CD8-positive, alpha-beta T cell (primary cell): ENCODE measurements at places on chromosomes 16 and 17.

- DNase-seq: peak; percentile 76
Observed at GRCh38 chr16:80569440-80570105, 28.8 kb downstream of the DYNLRB2 start.

DNA sequence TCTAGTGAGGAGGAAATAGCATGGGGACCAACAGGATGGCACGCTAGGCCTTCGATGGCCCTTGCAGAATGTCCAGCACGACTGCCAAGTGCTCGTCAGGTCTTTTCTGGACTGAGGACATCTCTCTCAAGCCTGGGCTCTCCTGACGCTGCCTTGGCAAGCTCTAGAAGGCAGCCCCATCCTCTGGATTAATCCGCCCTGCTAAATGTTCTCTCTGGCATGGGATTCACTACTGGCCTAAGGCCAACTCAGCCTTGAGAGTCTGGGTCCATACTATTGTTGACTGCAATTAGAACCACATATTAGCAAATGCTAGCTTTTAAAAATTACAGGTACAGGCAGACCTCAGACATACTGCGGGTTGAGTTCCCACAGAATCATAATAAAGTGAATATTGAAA is 2.5 kb upstream of the CEP295NL start:
- no peak for DNase-seq

GRCh38 chr17:29384901-29385300 is 5.3 kb upstream of the TAOK1 start:
- no peak for DNase-seq

- no peak for DNase-seq
Observed at GRCh38 chr17:35521150-35521549, 16.3 kb downstream of the SLFN12L start.

DNA sequence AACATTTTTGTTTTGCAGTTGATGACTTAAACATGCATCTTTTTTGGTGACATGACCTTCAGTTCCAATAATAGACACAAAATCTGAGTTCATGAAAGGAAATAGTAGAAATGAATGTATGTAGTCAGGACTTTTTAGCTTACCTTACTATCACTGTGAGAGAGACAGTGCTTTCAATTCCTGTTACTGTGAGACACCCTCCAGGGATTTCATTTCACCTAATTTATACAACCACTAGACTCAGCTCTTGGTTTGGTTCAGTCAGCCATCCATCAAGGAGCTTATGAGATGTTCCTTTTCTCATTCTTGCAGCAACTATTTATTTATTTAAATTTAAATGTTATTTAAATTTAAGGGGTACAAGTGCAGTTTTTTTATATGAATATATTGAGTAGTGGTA is 77.9 kb downstream of the MAP2K4 start:
- no peak for DNase-seq

DNA sequence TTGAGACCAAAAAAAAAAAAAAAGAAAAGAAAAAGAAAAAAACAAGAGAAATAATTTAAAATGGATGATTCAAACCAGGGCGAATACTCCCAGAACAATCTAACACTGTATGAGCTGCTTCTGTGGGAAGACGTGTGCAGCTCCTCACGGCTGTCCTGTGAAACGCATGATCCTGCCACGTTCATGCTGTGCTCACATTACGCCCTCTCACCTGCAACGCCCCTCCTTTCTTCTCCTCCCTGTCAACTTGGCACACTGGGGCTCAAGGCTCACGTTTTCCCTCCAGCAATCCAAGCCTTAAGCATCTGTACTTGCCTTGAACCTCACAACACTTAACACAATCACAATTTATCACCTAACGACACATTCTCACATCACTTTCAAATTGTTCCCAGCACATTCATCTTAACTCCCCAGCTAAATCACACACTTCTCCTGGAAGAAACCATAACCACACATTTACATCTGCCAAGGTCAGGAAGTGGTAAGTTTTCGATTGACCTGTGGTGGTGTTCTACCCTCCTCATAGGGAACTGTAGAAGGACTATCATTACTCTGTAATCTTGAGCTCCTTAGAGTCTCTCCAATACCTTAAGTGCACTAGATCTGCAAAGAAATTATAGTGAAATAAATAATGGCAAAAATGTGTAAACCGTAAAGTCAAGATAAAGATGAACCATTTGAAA is 29.1 kb downstream of the MBTPS1 start:
- no peak for DNase-seq

GRCh38 chr17:10036511-10037061 is 131.5 kb upstream of the RCVRN start:
- no peak for DNase-seq

GRCh38 chr17:56786989-56787482 is 46.7 kb downstream of the C17orf67 start:
- no peak for DNase-seq

GRCh38 chr16:24409045-24409444 is 130.3 kb upstream of the RBBP6 start:
- no peak for DNase-seq

- DNase-seq: no peak
Observed at GRCh38 chr17:68641276-68642117, 40.3 kb upstream of the FAM20A start.

DNA sequence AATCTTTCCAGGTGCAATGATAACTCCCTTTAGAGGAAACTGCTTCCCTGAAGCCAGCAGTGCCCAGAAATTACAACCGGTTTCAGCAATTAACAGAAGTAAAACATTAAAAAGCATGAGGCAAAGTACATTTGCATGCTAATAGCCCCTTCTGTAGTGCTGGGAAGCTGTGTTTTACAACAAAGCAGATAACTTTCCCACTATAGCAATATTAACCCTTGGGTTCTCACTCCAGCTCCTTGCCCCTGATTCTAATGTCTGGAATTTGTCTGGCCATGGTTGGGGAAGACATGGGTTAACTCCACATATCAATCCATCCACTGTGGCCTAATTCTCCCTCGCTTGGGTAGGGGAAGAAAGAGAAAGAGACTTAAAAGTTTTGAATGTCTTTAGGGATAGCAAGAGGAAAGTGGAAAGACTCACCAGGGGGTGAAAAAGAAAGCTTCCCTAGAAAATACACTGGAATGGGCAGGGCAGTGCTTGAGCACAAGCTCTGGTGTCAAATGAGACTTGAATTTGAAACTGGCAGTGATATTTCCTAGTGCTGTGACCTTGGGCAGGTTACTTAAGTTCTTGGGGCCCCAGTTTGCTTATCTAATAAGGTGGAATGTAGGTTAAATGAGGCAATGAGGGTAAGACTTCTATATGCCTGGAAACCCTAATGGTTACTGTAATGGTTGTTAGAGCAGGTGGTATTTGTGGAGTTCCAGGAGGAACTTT is 102.0 kb downstream of the SOX9 start:
- DNase-seq: no peak

DNA sequence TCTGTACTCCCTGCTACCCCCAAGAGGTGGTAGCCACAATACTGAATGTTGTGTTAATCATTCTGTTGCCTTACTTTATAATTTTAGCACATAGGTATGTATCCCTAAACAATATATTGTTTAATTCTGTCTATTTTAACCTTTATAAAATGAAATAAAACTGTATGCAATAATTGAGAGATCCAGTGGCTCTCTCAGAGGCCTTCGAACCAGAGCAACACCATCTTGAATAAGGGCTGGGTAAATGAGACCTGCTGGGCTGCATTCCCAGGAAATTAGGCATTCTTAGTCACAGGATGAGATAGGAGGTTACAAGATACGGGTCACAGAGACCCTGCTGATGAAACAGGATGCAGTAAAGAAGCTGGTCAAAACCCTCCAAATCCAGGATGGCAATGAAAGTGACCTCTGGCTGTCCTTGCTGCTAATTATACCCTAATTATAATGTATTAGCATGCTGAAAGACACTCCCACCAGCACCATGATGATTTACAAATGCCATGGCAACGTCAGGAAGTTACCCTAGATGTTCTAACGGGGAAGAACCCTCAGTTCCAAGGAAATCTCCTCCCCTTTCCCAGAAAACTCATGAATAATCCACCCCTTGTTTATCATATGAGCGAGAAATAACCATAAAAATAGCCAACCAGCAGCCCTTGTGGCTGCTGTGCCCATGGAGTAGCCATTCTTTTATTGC is 2.0 kb upstream of the CANT1 start:
- no peak for DNase-seq

- no peak for DNase-seq
Observed at GRCh38 chr16:67411339-67411738, 4.9 kb downstream of the ZDHHC1 start.

DNA sequence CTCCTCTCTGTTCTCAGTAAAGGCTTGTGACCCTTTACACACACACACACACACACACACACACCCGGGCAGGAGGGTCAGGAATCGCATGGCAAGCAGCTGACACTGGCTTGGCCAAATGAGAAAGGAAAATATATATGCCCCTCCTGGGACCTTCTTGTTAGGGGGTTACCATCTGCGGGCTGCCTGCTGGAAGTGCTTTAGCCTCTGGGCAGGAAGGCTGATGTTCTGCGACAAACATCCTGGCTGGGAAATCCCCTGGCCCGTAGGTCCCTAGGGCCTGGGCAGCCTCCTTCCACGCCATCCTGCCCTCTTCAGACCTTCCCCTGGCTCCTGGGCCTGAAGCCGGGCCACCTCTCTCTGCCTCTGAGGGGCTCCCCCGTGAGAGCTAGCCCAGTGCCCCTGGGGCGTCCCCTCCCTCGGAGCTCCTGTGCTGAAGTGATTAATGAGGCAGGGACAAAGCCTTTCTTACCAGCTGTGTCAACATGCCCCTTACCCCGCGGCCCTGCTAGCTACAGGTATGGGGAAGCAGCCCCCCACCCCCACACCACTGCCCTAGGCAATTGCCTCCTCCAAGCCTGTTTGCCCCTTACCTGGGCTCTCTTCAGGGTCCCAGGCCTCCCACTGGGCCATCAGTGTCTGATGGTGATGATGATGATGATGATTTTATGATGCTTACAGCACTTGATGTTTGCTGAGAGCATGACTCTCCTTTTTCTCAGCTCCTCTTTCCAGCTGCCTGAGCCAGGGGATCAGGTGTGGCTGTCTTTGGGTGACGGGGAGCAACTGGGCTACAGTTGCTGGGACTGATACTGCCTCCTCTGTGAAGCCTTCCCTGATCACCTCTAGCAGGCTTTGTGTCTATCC is 32.8 kb upstream of the ETV4 start:
- peak; percentile 22 for DNase-seq

DNA sequence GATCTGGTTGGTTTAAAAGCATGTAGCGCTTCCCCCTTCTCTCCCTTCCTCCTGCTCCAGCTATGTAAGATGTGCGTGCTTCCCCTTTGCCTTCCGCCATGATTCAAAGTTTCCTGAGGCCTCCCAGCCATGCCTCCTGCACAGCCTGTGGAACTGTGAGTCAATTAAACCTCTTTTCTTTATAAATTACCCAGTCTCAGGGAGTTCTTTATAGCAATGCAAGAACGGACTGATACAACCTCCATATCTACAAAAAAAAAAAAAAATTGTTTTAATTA is 16.6 kb upstream of the PDXDC1 start:
- no peak for DNase-seq

GRCh38 chr17:8162233-8162996 is at the start of gene VAMP2:
Gene VAMP2 (minus strand): TSS chr17:8162948. CDS start chr17:8162879, 69 bp downstream.
- peak; percentile 92 for DNase-seq

DNA sequence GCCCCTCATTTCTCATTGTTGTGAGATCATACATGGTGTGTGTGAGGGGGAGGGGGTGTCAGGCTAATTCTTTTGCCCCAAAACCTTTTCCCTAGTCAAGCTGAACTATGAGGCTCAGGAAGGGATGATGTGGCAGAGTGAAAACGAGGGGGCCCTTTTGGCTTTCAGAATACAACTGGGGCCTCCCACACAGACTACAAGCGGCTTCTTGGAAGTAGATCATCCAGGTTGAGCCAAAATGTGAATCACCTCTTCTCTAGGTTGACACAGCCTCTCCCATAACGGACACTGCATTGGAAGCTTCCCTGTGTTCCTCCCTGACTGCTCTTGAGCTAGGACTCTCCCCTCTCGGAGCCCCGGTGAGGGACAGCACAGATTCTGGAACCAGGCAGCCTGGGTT is 2.3 kb upstream of the ALKBH5 start:
- no peak for DNase-seq

GRCh38 chr16:67268136-67268579 is 11.2 kb upstream of the PLEKHG4 start:
- DNase-seq: no peak

DNA sequence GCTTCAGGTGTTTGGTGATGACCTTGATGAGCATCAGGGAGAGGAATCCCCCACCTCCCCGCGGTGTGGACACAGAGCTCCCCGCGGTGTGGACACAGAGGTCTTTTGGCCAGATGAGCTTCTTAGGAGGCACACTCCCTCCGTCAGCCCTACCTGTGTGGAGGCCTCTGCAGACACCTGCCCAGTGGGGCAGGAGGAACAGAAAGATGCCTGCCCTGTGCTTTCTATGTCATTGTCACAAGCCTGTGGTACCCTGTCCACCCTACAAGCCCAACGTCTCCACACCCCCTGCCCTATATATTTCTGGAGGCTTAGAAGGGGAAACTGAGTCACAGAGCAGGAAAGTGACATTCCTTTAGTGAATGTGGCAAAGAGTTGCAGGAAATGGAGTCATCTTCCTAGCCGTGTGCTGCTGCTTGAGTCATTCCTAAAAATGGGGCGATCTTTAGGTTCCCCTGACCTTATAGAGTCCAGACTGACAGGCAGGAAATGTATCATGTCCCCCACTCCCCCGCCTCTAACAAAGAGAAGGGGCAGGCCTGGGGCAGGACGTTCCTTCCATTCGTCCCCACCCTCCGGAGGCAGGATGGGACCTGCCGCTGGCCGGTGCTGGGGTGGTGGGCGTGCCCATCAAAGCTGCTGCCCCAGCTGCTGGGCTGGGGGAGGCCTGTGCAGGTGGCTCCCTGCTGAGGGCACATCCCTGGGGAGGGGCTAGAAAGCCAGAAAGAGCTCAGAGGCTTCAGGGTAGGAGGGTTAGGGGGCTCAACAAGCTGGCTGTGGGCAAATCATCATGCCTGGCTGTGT is 1.0 kb upstream of the C16orf74 start:
- DNase-seq: no peak

DNA sequence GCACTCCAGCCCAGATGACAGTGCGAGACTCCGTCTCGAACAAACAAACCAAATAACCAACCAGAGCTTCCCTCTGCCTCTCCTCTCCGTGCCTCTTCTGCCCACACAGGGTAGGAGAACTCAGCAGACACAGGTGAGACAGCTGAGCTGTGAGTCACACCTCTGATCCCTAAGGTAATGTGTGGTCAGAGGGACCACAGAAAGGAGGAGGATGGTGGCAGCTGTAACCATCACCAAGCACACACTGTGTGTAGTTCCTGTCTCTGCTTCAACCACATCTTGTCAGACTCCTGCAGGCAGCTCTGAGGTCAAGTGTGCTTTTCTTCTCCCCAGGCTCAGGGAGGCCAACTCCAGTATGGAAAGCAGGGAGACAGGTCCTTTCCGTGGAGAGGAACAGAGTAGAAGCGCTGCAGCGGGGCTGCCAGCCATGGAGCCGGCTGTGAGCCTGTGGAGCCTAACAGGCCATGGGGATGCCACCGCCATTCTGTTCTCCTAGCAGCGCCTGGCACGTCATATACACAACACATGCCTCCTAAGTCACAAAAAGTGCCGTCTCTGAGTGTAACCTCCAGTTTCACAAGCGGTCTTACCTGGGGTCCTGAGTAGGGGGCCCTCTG is 7.1 kb downstream of the NUDT16L1 start:
- no peak for DNase-seq

GRCh38 chr17:13635951-13636350 is 34.2 kb upstream of the HS3ST3A1 start:
- no peak for DNase-seq
